ENCODE measurements at places on chromosomes 6 and 20. TPM values are rescaled to one million over a fixed set of nuclear protein-coding genes. Genes with fewer than 3 reads are reported as not detected.

The HLA-DOB gene
- total RNA-seq = 6.7 TPM

The ZC2HC1B gene
- total RNA-seq = not detected

The MCHR2 gene
- total RNA-seq = not detected

The NNAT gene
- not detected for total RNA-seq

The OVOL2 gene
- not detected for total RNA-seq

The ARMH2 gene
- 2.7 TPM for total RNA-seq

The MMS22L gene
- 12.9 TPM for total RNA-seq

The WFDC5 gene
- total RNA-seq = not detected

The IFT52 gene
- 19.7 TPM for total RNA-seq

The HSD17B8 gene
- 9.7 TPM for total RNA-seq

The TCF21 gene
- not detected for total RNA-seq

The TUBB2B gene
- total RNA-seq = 0.54 TPM

The GPANK1 gene
- total RNA-seq = 28.9 TPM

The LINC00237 gene
- total RNA-seq = not detected

- DNase-seq = peak; percentile 88
Observed at GRCh38 chr20:3786665-3787323, at the start of gene CENPB. Gene CENPB (minus strand): TSS chr20:3786740. CDS start chr20:3786483, 257 bp downstream.

DNA sequence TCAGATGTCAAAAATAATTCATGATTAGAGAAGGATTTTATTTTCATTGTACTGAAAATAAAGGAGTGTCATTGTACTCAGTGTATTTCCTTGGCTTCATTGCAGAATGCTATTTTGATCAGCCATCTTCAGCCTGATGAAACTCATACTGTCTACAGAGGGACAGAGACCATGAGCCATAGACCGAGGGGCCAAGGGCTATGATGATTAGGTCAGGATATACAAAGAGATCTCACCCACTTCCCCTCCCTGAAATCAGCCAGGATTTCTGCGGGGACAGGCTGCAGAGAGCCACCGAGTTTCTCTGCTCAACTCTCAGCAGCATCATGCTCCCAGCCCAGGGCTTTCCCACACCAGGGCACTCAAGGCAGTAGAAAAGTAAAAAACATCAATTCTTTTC is 47.0 kb downstream of the ALDH8A1 start:
- DNase-seq = no peak

GRCh38 chr6:42032366-42032765 is 18.0 kb upstream of the TAF8 start:
- DNase-seq = no peak

GRCh38 chr20:8943631-8944030 is 125.3 kb upstream of the PLCB4 start:
- DNase-seq = no peak

- DNase-seq = no peak
Observed at GRCh38 chr6:11140056-11140455, 28.5 kb upstream of the ERVFRD-1 start.

GRCh38 chr20:62995898-62996595 is 10.7 kb downstream of the BHLHE23 start:
- DNase-seq = no peak

GRCh38 chr6:89302195-89302770 is 12.8 kb downstream of the GABRR2 start:
- DNase-seq = no peak

GRCh38 chr6:15036690-15037245 is 209.1 kb upstream of the JARID2 start:
- DNase-seq = no peak

DNA sequence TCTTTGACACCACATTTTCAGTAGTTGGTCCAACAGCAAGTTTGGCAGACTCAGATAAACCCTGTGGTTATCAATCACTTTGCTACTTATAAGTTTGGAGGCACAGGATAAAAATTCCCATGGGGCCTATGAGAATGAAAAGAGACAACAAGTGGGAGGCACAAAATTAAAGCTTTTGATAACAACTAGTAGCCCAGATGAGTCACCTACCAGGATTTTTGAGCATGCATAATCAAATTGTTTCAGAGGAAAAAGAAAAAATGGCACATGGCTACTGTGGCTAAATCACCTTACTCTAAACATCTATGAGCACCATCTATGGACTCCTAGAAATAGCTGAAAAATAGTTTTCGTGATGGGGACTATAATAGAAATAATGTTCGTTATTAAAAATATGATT is 40.8 kb upstream of the BMP5 start:
- DNase-seq = no peak

GRCh38 chr6:79438030-79438429 is 99.2 kb downstream of the LCA5 start:
- no peak for DNase-seq

DNA sequence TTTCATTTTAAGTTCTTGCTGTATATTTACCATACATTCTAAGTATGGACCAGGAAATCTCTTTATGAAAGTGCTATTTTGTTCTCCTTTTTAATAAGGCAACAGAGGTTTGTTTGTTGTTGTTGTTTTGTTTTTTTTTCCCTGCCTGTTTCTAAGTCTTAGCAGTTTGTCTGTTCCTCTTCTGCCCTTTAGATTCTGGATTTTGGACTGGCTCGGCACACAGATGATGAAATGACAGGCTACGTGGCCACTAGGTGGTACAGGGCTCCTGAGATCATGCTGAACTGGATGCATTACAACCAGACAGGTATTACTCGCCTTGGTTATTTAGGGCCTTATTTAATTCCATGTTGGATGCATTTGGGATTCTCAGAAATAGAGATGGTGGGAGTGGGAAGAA is 48.0 kb downstream of the MAPK14 start:
- DNase-seq = no peak

GRCh38 chr6:33757113-33757512 is 10.4 kb upstream of the IP6K3 start:
- DNase-seq = no peak

- DNase-seq = no peak
Observed at GRCh38 chr6:110566346-110567125, 90.1 kb upstream of the SLC22A16 start.

- no peak for DNase-seq
Observed at GRCh38 chr6:88865275-88865674, 98.1 kb downstream of the RNGTT start.

DNA sequence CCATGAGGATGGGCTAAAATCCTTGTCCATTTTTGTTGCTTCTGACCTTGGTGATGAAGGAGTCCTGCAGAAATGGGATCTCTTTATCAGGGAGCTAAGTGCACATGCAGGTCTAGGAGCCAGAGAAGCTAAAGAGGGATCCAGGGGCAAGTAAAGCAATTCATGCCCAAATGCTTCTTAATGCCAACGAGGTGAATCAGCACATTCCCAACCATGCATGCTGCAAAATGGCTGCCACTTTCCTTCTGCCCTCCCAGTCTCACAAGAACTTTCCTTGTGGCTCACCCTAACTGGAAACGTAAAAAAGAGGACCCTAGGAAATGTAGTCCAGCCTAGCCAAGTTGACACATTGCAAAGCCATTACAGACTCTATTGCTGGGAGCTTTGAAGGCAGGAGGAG is 298.4 kb downstream of the MAFB start:
- DNase-seq = no peak

- no peak for DNase-seq
Observed at GRCh38 chr6:34457382-34457741, 8.5 kb upstream of the PACSIN1 start.

DNA sequence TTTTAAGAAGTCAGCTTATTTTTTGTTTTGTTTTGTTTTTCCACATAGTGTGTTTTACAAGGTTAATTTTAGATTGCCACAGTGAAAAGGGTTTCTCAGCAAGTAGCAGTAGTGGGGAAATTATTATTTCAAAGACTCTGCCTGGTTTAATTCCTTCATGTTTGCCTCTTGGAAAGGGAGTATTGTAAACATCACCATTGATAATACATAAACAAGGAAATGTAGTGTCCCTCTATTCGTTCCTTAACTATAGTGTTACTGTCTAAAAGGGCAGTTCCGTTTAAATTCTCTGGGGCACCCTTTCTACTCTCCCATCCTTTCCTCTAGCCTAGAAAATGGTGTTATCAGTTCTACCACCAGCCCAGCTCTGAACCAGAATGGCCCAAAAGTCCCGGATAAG is 391.0 kb upstream of the SOX4 start:
- no peak for DNase-seq

DNA sequence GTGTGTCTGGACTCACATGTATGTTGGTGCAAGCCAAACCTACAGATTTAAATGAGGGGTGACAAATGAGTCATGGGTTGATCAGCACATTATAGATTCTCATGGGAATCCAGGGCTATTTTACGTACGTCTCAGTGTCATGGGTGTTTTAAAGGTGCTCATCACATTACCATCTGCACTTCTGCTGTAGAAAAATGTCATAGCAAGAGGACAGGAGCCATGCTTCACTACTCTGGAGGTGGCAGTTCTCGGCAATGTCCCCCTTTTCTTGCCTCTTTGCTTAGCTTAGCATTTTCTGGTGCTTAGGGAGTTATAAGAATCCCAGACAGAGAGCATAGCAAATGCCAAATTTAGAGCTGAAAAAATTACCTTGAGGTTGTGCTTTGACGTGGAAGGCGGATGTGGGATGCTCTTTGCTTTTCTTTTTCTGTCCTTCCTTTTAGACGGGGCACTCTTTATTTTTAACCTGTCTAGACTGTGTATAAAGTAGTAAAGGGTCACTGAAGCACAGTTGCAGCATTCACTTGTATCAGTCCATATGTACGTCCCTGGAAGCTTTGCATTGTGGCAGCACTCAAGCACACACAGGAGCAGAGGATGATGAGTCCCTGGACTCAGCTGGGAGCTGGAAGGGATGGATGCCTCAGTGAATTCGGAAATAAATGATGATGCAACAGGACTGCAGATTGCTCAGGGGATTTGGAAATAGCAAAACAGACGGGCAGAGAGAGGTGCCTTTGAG is 139.7 kb downstream of the SYNDIG1 start:
- DNase-seq = no peak

- DNase-seq = no peak
Observed at GRCh38 chr20:40464731-40465208, 224.3 kb downstream of the MAFB start.

DNA sequence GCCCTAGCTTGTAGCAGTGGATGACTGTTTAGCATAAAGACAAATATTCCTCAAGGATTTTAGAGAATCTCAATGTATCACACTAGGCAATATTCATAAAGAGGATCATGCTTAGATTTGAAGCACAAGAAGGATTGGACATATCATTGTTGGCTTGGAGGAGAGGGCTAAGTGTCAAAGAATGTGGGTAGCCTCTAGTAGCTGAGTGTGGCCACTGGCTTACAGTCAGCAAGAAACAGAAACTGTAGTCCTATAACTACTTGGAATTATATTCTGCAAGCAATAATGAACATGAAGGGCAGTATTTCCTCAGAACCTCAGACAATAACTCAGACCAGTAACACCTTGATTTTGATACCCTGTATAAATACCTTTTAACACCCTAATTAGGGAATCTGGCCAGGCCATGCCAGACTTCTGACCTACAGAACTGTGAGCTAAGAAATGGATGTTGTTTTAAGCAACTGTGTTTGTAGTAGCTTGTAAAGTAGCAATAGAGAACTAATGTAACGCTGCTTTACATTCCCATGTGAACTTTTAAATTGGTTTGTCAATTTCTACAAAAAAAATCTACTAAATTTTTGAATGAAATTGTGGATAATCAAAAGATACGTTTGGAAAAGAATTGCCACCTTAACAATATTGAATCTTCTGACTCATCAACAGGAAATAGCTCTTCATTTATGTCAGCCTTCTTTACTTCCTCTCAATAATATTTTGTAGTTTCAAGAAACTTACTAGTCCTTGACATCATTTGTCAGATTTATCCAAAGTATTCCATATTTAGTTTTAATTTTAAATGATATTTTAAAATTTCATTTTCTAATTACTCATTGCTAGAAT is 65.2 kb upstream of the RSPO3 start:
- no peak for DNase-seq
